ENCODE measurements at places on chromosomes 3 and 15.

GRCh38 chr3:117763561-117763960, 1054.0 kb downstream of the TUSC7 start:
- no peak for DNase-seq

DNA sequence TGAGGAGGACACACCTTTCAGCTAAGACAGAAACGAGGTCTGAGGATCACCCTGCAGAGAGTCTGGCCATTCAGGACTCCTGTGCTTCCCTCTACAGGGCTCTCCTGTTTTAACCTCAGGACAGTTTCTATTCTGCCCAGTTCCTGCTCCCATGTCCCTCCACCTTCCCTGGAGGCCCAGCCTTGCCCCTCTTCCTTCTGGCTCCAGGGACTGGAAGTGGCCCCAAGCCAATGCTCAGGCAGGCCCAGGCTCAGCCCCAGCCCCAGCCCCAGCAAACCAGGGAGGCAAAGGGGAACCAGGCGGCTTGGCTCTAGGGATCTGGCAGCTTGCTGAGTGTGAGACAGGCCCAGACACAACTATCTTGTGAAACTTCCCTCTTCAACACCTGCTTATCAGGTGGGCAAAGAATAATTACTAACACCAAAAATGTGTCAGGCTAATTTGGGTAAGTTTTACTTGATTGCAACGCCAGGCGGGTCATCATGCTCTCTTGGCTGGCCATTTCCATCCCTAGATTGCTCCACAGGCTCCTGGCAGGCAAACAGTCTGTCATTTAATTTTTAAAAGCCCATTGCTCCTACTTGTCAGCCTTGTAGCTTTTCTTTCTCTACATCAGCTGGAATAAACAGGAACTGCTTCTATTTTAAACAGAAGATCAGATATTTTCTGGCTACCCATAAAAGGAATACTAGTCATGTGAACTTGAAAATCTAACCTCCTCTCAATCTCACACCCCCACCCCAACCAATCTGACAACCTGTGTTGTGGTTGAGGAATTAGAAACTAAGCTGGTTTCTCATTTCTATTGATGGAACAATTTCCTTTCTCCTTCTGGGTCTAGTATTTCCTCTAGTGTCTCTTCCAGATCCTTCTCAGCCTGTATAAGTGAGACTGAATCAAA, 33.5 kb downstream of the UPK1B start:
- no peak for DNase-seq

DNA sequence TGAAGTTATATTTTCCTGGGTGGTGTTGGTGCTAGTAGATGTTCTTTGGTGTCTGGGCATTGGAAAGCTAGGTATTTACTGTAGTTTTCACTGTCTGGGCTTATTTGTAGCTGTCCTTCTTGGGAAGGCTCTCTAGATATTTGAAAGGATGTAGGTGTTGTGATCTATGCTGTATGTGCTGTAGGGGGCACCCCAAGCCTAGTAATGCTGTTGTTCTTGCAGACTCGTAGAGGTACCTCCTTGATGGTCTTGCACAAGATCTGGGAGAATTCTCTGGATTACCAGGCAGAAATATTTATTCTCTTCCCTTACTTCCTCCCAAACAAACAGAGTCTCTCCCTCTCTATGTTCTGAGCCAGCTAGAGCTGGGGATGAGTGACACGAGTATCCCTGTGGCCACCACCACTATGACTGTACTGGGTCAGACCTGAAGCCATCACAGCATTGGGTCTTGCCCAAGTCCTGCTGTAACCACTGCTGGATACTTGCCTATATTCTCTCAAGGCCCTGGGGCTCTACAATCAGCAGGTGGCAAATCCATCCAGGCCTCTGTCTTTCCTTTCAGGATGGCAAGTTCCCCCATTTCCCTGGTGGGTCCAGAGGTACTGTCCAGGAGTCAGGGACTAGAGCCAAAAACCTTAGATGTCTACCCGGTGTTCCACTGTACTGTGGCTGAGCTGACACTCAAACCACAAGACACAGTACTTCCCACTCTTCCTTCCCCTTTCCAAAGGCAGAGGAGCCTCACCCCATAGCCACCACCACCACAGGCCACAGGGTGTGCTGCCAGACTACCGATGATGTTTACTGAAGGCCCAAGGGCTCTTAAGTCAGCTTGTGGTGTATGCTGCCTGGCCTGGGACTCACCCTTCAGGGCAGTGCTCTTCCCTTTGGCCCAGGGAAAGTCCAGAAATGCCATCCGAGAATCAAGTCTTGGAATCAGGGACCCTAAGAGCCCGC, 195.2 kb upstream of the DPPA4 start:
- no peak for DNase-seq

- no peak for DNase-seq
Measured at GRCh38 chr3:24387000-24387399, 107.7 kb downstream of the THRB start.

DNA sequence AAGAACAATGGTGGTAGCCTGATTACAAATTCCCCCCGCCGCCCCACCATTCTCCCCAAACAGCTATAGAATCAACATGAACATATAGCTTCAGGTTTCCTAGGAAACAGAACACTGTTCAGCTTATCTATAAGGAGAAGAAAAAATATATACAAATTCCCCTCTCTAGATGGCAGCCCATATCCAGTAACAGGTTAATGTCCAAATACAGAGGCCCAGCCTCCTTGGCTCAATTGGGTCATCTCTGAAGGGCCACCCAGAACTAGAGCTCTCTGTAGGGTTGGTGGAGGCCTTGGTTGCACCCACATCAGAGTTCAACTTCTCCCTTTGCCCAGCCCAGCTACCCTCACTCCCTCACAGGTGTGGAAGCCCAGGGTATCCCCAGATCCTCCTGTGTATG, 91.5 kb upstream of the ADAMTS17 start:
- DNase-seq, result no peak

GRCh38 chr3:15079091-15079490, 14.0 kb upstream of the MRPS25 start:
- no peak for DNase-seq

GRCh38 chr15:55703873-55704301, 39.1 kb downstream of the PRTG start:
- no peak for DNase-seq

DNA sequence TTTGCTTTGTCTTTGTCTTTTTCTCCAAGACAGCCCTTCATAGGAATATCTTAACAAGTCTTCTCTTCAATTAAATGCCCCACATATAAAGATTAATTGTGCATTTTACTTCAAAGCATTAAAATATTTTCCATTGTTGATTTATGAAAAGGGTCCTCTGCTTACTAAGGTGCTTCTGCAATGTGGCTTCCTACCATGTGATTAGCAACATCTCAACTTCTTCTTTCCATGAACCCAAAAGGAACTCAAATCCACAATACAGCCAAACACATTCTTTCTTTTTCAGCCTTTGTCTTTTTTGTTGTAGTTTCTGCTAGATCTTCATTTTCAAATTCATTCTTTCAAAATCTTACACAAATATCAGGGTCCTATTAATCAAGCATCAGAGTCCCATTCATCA, 309.2 kb downstream of the NSUN3 start:
- no peak for DNase-seq
